ENCODE measurements at places on chromosomes 4 and X.

DNA sequence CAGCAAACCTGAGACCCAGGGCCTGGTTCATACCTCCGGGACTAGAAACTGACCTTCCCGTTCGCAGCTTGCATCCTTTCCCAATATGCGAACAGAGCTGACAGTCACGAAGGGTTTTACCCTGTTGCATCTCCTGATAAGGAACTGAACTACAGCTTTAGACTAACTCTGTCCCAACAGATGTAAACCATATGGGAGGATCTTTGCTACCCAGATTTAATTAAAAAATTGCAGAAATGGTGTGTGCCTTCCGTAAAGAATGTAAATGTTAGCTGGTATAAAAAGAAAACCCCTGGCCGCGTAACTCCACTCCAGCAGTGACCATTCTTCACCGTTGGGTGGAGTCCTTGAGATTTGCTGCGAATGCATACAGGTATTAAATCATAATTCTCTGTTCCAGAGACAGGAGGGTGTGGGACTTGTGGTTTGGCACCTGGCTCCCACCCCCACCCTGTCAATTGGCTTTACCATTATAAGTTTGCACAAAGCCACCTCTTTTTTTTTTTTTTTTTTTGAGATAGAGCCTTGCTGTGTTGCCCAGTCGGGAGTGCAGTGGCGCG lies 40.6 kb upstream of the SORCS2 start:
- DNase-seq = no peak

DNA sequence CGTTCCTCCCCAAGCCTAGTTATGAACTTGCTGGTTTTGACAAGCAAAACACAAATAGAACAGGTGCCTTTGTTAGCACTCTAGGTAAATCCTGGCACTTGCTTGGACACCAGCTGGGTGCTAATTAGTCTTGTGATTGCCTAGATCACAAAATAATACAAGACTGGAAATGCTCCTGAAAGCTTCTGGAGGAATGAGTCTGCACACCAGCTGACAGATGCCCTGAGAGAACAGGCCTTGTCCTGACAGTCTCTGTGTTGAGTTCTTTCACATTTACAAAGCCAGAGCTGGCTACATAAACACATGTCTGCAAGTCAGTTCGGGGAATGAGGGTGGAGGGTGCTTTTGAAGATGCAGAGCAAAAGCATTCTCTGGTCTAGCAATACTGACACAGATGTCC lies 93.8 kb downstream of the ELOVL6 start:
- no peak for DNase-seq

- no peak for DNase-seq
Measured at GRCh38 chrX:44330227-44330626, 13.2 kb downstream of the EFHC2 start.

- DNase-seq = no peak
Measured at GRCh38 chr4:150533673-150534072, 48.3 kb upstream of the MAB21L2 start.

DNA sequence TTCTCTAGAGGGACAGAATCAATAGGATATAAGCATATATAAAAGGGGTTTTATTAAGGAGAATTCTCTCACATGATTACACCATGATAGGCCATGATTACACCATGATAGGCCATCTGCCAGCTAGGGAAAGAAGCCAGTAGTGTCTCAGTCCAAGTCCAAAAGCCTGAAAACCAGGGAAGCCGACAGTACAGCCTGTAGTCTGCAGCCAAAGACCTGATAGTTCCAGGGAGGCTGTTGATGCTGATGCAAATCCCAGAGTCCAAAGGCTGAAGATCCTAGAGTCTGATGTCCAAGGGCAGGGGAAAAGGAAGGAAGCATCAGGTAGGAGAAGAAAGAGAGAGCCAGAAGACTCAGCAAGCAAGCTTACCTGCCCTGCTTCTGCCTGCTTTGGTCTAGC lies 411.3 kb upstream of the EMCN start:
- no peak for DNase-seq

DNA sequence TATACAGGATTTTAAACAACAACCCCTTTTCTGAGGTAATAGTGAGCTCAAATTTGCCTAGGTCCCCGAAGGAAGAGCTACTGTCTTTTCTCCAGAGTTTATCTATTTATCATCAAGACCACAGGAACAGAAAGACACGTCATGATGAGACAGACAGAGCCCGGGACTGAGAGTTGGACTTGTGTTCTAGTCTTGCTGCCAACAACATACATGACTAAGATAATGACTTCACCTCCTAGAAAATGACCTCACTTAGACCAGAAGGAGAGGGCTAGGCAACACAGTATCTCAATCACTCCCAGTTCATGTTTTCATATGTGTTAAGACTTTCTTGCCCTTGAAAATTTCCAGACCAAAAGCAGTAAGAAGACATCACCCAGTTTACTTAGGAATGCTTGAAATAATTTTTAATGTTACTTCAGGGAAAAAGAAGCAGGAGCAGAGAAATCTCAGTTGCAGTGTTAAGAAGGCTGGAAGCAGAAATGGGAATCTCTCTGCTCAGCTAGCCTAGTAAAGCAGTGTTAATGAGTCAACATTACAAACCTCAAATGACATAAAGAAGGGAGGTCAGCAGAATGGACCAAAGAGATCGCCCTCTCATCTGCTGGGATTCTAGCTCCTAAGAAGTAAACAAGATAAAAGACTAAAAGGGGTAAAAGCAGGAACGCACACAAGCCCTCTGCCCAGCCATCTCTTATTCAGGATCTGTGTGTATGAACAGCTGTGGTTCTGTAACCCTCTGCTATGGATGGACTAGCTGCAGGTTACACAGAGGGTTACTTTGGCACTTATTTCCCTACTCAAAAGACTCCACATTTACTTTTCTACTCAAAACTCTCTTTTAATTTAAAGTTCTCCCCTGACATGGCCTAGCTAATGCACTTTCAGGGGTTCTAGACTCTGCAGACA lies 24.8 kb downstream of the PDGFC start:
- no peak for DNase-seq

DNA sequence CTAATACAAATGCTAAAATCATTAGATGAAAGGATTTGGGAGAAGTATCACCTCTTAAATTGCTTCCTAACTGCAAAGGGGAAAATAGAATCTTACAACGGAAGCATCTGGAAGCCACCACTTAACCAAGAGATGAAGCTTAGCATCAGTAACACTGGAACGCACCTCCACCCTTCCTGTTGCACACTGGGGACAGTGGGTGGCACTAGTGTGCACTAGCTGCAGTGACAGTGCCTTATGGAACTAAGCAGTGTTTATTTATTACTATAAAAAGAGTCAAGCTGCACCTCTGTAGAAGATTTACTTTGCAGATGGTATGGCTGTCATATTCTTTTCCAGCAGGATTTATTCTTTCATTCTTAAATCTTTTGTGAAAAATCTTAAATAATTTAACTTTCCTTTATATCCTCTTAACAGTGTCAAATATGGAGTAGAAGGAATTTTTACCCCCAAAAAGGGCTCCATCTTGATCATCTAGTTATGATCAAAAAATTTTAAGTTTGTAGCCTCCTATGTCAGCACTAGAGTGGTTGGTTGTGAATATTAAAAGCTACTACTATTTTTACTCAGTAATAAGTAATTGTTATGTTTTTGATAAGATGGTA lies 76.7 kb downstream of the SCD5 start:
- peak; percentile 36 for DNase-seq

GRCh38 chr4:113086172-113086695 lies 36.8 kb downstream of the ANK2 start:
- DNase-seq = no peak

DNA sequence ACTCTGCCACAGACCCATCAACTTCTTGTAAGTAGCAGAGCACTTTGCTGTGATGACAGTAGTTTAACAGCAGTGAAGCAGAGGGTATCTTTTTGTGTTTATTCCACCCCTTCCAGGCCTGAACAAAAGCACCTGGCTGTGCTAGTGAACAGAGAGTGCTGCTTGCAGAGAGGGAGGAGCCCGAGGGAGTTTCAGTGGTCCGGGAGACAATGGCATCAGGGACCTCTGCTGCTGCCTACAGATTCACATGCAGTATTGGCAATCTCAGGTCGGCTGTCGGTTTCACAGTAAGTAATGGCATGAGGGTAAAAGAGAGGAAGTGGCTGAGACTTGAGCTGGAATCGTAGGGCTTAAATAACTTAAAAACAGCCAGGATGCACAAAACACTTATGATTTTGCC lies 755.8 kb downstream of the RPA4 start:
- peak; percentile 2 for DNase-seq

GRCh38 chr4:2470791-2471190 lies 1.9 kb downstream of the RNF4 start:
- peak; percentile 29 for DNase-seq

DNA sequence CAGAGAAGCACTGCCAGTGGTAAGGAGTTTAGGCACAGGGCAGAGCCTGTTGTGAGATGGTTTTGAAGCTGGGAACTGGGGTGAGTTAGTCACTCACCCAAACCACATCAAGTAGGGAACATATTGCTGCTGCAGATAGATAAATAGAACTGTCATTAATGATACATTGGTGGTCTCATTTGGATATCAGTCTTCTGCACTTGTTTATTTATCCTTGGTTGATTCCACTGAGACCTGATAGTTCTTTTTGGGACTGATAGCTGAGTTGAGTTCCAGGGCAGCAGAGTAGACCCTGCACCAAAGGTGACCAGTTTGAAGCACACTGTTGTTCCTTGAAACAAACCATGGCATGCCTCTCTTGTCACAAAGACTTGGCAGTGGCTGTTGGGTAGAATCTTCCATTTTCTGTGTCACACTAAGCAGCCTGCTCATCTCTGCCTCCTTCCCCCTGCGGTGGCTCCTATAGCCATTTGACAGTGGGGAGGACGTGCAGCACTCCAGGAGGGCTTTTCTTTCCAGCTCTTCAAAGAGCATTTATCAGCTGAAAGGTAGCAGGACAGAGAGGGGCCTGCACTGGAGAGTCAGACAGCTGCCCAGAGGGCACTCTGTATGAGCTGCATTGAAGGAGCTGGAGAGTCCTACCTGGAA lies 59.7 kb upstream of the TMEM164 start:
- DNase-seq = no peak

DNA sequence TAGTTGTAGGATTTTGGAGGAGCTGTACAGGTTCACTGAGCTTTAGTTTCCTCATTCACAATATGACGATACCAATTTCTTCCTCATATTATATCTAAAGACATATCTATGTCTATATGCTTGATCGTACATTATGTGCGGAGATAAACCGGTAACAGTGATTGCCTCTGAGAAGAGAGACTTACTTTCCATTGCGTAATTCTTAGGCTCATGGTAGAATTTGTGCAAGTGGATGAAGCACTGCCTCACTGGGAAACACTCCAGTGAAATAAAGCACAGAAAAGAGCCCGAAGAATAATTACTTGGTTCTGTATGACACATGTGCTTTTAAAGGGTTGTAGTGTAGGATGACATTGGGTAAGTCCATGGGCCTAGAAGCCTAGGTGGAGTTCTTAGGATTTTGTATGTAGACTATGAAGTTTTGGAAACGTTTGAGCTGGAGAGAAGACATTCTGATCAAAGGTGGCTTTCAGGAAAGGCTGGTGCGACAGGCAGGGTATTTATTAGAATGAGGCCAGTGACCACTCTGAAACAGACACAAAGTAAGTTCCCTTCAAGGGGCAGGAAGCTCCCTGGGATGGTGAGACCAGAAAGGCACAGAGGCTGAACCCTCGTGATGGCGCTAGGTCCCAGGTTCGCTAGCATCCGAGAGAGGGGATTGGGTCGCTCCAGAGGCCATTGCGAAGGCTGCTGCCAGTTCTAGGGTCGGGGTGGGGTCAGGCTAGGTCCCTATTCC lies 649 bp upstream of the VBP1 start:
- no peak for DNase-seq

- DNase-seq = no peak
Measured at GRCh38 chr4:56405016-56405415, 17.7 kb upstream of the AASDH start.

DNA sequence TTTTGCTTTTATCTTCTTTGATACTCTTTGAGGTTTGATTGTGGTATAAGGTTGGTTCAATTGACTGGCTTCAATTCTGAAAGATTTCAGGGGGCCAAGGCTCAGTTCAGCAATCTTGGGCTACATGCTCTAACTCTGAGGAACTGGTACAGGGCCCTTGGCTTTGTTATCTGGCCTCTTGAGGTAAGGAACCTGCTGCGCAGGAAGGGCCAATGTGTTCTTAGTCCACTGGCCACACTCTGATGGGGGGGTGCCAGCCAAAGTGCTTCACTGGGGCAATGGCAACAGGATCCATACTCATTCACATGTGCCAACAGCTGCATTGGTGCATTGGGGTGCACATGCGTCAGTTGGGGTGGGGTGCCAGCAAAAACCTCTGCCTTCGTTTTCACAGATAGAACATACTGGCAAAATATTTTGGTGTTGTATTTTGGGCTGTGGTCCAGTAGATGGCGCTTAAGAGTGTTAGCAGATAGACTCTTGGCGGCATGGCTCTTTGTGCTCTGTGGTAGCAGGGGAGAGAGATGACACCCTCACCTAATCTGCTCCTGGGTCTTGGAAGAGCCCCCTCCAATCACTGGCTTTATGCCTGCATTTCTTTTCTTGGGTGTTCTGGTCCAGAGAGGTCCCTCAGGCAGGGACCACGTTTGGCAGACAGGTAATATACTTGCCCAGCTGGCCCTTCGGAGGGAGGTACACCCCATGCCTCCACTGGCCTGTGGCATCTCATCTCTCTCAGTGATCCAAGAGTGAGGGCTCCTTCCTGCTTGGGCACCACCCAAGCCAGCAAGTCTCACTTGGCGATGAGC lies 42.9 kb downstream of the NDST3 start:
- peak; percentile 32 for DNase-seq

DNA sequence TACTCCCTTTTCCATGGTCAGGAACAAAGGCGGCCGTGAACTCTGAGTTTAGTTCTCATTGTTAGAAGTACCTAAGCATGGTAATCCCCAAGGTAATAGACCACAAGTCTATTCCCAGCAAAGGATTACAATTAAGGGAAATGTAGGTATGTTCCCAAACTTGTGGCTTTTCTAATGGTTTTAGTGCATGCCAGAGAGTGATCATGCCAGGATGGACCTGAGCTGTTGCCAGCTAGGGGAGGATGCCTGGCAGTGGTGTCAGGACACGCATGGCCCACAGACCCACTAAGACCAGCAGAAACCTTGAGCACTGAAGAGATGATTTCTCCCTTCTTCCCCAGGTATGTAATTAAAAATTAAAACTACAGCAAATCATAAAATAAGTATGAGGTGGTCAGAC lies 60.8 kb downstream of the COQ2 start:
- DNase-seq = no peak

Data from activated CD4-positive, alpha-beta T cell treated with anti-CD3 and anti-CD28 coated beads for 48 hours (primary cell).